ENCODE measurements at places on chromosomes 12 and 14.

DNA sequence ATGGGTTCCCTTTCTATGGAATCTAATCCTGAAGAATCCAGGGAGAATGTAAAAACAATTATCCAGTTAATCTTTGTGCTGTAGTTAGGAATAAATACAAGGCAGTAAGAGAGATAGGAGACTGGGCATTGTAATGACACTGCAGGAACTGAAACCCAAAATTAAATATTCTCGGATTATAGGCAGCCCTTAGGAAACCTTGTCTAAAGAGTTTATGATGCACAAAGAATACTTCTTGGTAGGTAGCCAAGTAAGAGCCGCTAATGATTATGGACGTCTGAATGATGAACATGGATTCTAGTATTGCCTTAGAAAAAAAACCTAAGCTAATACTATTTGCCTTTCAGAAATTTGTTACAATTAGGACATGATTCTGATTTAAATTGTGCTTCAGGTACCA, 165.4 kb upstream of the LRIG3 start:
- peak; percentile 74 for DNase-seq

DNA sequence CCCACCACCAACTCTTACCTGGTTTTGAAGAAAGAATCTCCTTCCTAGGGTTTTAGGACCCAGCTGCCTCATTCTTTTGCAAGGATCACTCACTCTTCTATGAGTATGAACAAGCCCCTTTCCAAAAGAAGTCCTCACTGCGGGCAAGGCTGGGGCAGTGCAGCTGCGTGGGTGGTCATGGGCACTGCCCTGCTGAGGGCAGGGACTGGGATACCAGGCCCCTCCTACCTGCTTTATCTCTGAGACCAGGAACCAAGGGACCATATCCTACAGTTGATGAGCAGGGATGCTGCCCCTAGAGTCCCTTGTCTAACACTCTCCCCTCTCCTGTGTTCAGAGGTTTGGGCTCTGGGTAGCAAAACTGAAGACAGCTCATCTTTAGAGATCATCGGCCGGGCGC, 20.5 kb downstream of the HPD start:
- no peak for DNase-seq

GRCh38 chr12:15726027-15726877, 62.9 kb downstream of the EPS8 start:
- no peak for DNase-seq

DNA sequence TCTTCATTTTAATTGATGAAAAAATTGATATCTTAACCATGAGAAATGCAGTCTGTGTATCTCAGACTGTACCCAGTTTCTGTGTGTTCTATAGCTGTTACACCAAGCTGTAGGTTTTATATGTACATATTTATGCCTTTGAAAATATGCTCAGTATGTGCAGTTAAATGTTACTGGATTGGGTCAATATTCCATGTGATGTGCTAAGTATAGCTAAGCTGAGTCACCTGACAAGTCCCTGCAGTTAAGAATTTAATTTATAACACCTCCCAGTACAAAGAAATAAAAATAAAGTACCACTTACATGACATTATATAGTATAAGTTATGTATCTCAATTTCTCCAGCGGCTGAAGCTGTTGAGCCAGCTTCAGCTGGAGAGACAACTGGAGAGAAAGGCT, 984.0 kb downstream of the GALC start:
- no peak for DNase-seq

DNA sequence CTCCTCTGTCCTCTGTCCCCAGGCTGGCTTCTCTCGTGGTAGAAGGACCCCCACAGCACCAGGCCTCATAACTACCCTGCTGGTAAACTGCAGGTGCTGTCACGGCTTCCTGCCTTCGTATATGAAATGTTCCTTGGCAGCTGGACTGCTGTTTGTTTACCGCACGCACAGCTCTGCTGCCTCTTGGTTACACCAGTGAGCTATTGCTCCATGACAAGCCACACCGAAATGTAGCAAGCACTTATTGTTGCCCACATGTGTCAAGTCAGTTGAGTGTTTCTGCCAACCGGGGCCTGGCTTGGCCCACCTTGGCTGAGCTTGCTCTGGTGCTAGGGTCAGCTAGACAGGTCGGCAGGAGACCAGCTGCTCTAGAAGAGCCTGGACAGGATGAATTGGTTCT, 21.7 kb upstream of the TCL1B start:
- DNase-seq: no peak

GRCh38 chr12:127280393-127281275, 986.3 kb upstream of the TMEM132C start:
- DNase-seq: no peak

DNA sequence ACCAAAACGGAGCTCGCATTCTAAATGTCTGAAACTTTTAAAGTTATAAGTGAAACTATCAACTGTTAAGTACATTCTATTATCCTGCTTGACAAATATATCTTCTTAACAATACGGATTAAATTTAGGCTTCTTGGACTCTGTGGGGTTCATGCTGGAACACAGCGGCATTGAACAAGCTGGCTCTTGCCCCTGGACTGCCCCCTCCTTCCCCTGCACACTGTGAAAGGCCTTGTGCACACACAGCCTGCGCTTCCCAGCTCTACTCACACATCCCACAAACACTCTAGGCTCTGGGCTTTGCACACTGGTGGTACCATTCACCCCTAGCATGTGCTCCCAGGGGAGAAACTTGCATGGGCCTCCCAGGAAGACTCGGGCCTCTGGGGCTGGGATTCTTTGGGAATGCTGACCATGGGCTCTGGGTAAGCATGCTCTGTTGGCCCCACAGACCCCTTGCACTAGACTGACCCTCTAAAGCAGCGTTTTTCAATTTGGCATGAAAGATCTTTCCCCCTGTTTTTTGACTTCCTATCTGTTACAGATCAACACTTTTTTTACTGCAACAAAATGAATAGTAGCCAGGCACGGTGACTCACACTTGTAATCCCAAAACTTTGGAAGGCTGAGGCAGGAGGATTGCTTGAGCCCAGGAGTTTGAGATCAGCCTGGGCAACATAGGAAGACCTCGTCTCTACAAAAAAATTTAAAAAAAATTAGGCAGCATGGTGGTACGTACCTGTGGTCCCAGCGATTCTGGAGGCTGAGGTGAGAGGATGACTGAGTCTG, 96.2 kb upstream of the CPM start:
- no peak for DNase-seq

- DNase-seq: no peak
Measured at GRCh38 chr14:24285351-24285750, 14.0 kb upstream of the RABGGTA start.

All from NCI-H1417 (cell line).